ENCODE measurements at places on chromosomes 5 and 9.

GRCh38 chr5:164844348-164844747 is 1338.9 kb downstream of the MAT2B start:
- no peak for DNase-seq

- DNase-seq, result peak; percentile 55
Measured at GRCh38 chr5:148776261-148776660, 50.1 kb upstream of the ADRB2 start.

DNA sequence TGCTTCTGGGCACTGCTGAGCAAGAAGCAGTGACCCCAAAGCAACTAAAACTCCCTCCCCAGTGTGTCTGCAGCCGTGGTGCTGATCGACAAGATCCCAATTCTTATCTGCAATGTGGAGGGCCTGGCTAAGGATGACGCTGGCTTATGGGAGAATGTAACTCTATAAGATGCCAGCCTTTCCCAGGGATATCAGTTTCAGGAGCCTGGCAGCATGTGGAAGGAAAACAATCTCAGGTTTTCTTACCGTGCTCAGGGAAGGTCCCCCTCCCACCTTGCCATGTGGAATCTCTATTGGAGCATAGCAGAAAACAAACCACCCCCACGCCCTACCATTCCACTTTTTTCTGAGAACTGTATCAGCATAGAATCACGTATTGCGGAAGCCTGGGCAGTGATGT is 87.7 kb upstream of the PTPN3 start:
- DNase-seq, result no peak

DNA sequence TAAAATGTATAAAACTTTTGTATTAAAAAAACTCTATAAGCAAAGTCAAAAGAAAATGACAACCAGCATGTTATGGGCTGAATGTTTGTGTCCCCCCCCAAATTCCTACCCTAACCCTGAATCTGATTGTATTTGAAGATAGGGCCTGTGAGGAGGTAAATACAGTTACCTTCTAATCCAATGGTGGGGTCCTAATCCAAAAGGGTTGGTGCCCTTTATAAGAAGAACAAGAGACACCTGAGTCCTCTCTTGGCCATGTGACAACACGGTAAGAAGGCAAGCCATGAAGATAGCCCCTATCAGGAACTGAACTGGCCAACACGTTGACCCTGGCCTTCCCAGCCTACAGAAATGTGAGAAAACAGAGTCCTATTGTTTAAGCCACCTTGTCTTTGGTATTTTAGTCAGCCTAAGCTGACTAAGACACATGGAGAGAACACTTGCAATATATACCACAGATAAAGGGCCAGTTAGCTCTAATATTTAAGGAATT is 49.7 kb upstream of the AKNA start:
- no peak for DNase-seq

GRCh38 chr9:124429530-124429867 is 14.3 kb upstream of the PSMB7 start:
- no peak for DNase-seq

- no peak for DNase-seq
Measured at GRCh38 chr9:14838701-14839100, 71.5 kb downstream of the FREM1 start.

DNA sequence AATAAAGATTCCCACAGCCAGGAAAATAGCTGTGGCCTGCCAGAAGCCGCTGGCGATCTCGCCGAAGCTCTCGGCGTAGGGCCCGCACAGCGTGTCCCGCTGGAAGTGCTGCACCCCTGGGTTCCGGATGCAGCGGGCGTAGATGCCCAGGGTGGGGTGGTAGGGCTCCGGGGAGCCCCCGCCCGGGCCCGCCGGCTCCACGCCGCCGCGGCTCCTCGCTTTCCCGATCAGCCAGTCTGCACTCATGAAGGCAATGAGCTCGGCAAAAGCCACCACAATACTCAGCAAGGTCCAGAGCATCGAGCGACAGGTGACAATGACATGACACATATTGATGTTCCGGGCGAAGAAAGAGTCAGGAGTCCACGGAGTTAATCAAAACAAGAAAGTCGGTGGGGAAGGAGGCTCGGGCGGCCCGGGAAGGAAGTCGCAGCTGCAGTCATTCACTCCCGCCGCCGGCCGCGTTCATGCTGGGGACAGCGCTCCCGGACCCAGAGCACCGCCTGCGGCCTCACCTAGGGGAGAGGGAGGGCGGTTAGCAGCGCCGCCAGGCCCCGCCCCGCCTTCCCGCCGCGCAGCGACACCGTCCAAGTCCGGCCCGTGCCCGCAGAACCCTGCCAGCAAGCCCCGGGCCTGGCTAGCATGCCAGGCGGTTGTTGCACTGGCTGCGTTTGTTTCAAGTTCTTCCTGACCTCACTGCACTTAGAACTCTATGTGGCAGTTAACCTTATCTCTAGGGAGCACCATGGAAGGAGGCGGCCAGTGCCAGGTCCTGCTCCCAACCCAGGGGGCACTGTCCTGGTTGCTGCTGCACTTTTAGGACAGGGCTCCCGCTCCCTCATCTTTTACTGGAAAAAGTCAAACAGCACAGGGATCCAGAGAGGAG is 138.4 kb downstream of the LHFPL2 start:
- peak; percentile 58 for DNase-seq
